ENCODE measurements at places on chromosomes 3 and 15.

DNA sequence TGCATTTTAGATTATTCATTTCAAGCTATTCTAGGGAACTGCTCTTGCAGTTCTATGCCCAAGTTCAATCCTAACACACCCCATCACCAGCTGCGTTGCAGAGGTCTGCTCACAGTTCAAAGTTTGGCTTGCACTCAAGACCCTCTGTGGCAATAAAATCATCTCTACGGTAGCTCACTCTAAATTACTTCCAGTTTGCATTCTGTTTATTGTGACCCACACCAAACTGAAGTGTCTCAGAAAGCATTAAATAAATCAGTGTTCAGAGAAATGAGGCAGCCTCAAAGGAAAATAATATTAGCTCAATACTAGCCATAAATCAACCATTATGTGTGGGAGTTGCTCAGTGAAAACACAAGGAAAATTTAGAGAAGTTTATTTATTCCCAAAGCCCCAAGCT, 250.3 kb downstream of the MAGI1 start:
- DNase-seq, result no peak

DNA sequence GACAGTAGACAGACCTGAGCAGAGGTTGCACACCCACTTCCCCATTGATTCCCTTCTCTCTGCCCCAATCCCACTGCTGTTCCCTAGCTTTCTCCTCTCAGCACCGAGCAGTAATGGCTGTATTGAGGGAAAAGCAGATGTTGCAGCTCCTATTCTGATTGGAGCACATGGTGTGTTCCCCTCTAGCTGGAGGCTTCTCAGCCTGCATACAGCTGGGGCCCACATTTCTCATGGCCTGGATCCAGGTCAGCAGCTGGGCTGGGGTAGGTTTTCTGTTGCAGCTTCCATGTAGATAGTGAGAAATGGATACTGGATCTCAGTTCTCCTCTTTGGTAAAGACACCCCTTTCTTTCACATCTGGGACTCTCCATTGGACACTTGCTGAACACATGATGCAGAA, 50.1 kb downstream of the RYR3 start:
- no peak for DNase-seq

- no peak for DNase-seq
These were observed 4.7 kb upstream of the DNASE1L3 start for GRCh38 chr3:58215317-58216025.

GRCh38 chr3:197495999-197496745, 59.6 kb downstream of the BDH1 start:
- DNase-seq, result no peak

- no peak for DNase-seq
These were observed 136.4 kb downstream of the LIPC start for GRCh38 chr15:58568157-58568571.

- DNase-seq, result peak; percentile 68
These were observed 35.6 kb upstream of the PRR23E start for GRCh38 chr3:127157171-127157828.

DNA sequence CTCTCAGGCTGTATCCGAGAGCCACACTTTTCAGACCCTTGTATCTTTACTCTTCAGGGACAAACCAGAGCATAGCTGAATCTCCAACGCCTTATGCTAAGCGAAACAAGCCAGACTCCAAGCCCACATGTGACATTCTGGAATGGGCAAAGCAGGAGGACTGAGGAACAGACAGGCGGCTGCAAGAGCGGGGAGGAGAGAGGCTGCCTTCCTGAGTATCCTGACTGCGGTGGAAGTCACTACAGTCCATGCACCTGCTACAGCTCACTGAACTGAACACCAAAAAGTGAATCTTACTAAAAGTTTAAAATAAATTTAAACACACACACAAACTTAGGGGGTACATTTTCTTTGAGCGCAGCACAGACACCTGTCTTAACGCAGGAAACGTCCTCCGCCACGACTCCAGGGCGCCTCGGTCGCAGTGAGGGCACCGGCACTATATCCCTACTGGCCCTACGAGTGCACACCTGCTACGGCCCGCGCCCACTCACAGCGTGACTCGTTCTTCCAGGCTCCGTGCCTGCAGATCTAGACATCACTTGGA, 1.4 kb downstream of the CYFIP1 start:
- peak; percentile 5 for DNase-seq

GRCh38 chr3:39657775-39658174, 151.6 kb upstream of the MYRIP start:
- DNase-seq, result no peak

DNA sequence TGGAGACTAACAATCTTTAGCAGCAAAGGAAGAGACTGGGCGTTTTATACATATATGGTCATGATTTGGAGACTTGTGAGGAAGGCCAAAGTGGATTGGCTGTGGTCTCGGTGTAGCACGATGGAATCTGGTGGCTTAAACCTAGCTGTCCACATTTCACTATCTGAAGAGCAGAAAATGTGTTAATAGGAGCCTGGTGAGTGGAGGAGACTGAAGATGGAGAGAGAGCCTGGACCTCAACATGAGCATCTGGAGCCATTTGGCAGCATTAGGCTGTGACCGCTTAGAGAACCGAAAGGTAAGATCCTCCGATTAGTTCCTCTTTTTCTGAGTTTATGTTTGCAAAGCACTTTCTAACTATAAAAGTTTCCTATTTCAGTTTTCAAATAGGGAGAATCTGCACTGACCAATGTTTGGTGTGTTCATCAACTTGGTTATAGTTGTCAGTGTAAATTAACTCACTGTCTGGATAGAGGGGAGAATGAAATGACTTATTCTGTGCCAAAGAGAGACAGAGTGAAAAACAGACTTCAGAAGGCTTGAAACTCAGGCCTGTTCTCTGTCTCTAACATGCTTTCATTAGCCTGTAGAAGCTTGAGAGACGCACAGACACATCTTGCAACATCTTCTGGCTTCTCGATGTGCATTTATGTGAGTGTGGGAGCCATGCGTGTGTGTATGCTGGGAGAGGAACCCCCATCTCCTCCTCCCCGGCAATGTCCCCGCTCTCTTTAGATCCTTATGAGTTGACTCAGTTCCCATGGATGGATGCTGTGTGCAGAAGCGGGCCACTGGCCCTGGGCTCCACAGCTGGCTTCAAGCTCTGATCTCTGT, 244.7 kb upstream of the TBL1XR1 start:
- DNase-seq, result no peak

DNA sequence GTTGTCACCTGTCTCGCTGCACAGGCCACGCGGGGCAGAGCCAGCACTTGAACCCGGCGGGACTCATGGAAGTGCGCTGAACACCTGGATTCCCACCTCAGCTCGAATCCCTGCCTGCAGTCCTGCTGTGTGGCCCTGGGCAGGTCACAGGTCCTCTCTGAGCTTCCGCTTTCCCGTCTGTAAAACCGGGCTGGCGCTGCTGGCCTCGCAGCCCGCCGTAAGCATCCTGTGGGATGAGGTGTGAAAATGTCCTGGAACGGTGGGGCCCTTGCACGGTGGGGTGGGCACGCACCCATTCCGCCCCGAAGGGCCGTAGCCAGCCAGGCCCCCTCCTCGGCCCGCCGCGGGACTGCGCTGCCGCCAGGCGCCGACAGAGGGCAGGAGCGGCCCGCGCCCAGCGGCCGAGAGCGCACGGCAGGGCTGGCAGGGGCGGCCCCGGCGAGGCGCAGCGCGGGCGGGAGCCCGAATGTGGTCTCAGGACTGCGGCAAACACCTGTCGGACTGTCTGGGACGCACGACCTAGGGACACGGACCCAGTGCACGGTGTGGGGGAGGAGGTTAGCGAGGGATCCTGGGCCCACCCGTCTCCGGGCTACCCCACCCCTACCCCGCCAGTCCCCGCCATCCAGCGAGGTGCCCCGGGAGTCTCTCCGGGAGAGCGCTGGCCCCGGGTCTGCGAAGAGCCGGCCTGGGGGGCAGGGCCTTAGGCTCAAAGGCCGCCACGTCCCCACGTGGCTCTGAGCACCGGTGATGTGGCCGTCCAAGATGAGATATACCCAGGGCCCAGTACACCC, 40.4 kb downstream of the DNAJB8 start:
- DNase-seq, result peak; percentile 14

DNA sequence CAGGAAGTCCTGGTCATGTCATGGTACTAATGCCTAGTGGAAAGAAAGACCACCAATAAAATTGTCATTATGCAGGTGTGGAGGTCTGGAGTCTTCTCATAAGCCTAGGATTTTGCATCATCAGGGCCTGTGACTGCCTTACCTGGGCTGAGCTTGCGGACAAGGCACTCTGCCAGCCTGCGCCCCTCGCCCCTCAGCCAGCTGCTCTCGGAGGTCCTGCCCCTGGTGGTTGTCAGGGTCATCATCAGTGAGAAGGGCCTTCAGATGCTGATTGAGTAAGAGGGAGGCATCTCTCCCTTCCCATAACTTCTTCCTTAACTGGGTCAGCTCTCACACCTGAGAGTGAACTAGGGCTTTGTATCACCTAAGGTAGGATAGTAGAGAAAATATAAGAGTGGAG, 132.8 kb downstream of the DCLK3 start:
- no peak for DNase-seq

GRCh38 chr3:192901435-192901834, 16.2 kb downstream of the MB21D2 start:
- DNase-seq, result no peak

- no peak for DNase-seq
These were observed 10.3 kb downstream of the FAM227B start for GRCh38 chr15:49610157-49610918.

DNA sequence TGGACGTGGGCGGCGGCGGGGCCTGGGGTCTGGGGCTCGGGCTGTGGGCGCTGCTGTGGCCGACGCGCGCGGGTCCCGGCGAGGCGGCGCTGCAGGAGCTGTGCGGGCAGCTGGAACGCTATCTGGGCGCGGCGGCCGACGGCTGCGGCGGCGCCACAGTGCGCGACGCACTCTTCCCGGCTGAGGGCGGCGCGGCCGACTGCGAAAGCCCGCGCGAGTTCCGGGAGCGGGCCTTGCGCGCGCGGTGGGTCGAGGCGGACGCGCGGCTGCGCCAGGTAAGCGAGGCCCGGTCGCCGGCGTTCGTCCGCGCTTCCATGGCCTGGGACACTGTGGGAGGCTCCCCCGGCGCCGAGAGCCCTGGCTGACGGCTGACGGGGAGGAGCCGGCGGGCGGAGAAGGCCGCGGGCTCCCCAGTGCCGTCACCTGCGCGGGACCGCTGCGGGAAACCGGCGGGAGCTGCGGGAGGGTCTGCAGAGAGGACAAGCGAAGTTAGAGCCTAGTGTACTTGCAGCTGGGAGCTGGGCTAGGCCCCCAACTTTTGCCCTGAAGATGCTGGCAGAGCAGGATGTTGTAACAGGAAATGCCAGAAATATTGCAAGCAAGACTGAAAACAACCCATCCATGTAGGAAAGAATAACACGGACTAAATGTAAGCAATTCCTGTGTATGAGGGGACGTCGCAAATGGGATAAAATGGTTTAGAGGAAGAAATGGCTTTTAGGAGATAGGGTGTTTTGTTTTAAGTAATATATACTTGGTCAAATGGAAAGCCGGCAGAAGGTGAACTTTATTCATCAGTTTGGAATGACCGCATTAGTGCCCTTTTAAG, 847 bp downstream of the WHAMM start:
- DNase-seq, result no peak

DNA sequence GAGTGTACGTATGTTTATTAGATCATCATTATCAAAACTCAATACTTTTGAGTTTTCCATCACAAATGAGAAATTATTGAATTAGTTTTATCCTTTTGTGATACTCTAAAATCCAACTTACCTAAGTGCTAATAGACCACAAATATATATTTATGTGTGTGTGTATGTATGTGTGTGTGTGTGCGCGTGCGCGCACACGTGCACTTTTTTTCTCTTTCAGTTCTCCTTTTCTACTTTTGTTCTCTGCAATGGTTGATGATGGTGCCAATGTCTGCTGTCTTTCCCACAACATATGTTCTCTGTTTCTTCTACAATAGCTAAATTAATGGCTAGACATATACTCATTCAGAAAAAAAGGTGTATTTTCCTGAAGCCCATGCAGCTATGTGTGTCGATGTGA, 571.6 kb upstream of the ARPP21 start:
- no peak for DNase-seq

DNA sequence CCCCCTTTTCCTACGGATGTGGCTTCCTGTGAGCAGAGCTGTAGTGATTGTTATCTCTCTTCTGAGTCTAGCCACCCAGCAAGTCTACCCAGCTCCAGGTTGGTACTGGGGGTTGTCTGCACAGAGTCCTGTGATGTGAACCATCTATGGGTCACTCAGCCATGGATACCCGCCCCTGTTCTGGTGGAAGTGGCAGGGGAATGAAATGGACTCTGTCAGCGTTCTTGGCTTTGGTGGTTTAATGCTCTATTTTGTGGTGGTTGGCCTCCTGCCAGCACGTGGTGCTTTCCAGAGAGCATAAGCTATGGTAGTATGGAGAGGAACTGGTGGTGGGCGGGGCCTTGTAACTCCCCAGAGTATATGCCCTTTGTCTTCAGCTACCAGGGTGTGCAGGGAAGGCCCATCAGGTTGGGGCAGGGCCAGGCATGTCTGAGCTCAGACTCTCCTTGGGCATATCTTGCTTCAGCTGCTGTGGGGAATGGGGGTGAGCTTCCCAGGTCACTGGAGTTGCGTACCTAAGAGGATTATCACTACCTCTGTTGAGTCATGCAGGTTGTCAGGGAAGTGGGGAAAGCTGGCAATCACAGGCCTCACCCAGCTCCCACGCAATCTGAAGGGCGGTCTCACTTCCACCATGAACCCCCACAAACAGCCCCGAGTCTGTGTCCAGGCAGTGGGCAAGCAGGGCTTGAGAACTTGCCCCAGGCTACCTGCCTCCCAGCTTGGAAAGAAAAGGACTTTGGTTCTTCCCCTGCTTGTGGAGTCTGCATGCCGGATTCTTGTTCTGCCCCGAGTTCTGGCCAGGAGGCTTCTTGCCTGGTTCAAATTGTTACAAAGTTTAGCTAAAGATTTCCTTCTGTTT, 9.0 kb upstream of the ADGRG7 start:
- no peak for DNase-seq

DNA sequence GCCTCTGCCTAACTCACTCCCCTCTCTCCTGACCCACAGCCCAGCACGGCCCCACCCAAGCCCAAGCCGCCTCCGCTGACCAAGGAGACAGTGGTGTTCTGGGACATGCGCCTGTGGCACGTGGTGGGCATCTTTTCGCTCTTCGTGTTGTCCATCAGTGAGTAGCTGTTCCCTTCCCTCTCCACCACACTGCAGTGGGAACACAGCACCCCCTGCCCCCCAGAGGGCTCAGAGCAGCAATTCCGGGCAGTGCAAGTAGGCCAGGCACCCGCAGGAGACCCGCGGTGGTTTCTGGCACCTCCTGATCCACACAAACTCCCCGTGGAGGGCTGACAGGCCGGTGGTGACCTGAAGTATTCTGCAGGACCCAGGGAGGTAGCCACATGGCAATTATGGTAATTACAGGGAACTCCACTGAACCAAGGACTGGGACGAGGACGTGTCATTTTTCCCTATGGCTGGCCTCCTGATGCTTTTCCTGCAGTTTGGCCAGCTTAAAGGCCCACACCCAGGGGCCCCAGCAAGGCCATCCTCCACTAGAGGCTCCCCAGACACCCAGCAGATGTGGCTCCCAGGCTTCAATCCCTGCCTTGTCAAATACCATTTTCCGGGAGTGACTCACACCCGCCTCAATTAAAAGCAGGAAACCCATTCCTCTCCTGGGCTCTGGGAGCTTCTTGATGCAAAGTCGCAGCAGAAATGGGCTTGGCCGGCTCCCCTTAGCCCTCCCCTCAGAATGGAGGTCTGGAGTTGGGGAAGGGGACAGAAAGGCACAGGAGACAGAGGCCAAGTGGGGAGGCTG, 4.8 kb downstream of the TMIE start:
- no peak for DNase-seq

All from NCI-H510A treated with DMSO at 0.1 percent for 48 hours (cell line).